Stimulated activated naive CD8-positive, alpha-beta T cell treated with anti-CD3 and anti-CD28 coated beads, Interleukin-15, Interleukin-2, amounts not matched to agents 100 U/mL and 50 U/mL, for 24 hours (primary cell): ENCODE measurements at places on chromosomes 7 and 10.

GRCh38 chr10:34015700-34016099, 681.2 kb upstream of the NRP1 start:
- DNase-seq, result no peak

DNA sequence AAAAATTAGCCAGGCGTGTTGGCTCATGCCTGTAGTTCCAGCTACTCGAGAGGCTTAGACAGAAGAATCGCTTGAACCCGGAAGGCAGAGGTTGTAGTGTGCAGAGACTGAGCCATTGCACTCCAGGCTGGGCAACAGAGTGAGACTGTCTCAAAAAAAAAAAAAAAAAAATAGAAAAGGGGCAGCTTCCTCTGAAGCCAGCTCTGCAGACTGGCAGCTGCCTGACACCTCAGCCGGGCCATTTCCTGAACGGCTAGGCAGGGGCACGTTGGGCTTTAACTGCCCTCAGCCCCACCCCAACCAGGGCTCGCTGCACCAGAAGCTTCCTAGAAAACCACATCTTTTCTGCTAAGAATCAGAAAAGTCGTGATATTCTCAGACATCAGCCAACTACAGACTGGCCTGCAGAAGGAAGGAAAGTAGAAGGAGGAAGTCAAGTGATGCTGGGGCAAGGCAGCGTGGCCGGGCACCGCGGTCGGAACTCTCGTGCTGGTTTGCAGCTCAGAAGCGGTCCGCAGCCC, 38.0 kb downstream of the PRKAG2 start:
- DNase-seq, result peak; percentile 55

GRCh38 chr10:7133278-7133677, 277.6 kb downstream of the SFMBT2 start:
- no peak for DNase-seq

DNA sequence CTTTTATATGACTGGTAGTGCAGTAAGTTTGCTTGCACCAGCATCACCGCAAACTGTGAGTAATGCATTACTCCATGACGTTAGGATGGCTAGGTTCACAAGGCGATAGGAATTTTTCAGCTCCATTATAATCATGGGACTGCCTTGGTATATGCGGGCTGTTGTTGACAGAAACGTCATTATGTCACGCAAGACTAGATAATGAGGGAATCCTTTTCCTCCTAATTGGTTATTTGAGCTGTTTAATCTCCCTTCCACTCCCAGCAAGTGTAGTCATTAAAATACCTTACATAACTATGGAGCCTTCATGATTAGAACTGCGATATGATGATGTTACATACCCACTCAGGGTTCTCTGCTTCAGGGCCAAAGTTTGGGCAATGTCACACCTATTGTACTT, 17.3 kb downstream of the KLLN start:
- no peak for DNase-seq

DNA sequence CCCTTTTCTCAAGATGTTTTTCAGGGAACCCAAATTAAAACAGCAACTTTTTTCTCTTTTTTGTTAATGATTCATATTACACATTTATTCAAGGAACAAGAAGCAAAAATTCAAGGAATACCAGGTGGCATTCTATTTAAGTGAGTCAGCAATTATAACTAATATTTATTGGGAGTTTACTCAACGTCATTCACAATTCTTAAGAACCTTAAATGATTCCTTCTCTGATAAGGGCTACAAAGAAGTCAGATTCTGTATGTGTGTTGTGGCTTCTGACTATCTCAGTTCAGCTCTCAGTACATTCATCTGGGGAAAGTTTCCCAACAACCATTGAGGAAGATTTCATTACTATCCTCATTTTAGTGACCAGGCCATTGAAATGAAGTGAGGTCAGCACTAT, 470.7 kb upstream of the AKR1E2 start:
- DNase-seq, result no peak

- no peak for DNase-seq
Observed at GRCh38 chr10:59991117-59991516, 84.8 kb upstream of the CCDC6 start.
